ENCODE measurements at places on chromosomes 2 and 18.

GRCh38 chr2:232892221-232892620 lies 22.2 kb downstream of the SNORC start:
- DNase-seq = no peak

DNA sequence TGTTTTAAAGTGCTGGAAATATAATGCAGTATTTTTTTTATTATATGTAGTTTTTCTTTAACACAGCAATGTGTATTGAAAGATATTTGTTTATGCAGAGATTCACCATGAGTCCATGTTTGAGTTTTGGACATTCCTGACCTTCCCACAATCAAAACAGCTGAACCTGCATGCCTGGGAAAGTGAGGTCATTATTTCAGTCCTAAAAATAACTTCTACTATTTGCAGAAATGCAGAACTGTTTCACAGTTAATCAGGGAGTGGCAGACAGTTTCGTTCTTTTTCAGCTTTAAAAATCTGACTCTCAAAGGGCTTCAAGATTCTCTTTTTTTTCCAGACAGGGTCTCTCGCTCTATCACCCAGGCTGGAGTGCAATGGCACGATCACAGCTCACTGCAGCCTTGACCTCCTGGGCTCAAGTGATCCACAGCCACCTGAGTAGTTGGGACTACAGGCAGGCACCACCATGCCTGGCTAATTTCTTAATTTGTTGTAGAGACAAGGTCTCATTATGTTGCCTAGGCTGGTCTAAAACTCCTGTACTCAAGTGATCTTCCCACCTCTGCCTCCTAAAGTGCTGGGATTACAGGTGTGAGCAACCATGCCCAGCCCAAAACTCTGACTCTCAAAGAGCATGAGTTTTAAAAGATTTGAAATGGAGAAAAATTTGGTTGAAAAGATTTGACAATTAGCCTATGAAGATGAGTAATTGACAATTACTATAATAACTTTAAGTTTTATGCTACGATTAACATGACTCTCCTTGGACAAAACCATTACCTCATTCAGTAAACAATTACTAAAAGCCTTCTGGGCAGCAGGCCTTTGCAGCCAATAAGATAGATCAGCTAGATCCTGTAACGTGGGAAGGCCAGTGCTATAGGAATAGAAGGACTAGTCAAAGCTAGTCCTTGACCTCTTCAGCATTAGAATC lies 5.0 kb upstream of the MYL12B start:
- DNase-seq = no peak

DNA sequence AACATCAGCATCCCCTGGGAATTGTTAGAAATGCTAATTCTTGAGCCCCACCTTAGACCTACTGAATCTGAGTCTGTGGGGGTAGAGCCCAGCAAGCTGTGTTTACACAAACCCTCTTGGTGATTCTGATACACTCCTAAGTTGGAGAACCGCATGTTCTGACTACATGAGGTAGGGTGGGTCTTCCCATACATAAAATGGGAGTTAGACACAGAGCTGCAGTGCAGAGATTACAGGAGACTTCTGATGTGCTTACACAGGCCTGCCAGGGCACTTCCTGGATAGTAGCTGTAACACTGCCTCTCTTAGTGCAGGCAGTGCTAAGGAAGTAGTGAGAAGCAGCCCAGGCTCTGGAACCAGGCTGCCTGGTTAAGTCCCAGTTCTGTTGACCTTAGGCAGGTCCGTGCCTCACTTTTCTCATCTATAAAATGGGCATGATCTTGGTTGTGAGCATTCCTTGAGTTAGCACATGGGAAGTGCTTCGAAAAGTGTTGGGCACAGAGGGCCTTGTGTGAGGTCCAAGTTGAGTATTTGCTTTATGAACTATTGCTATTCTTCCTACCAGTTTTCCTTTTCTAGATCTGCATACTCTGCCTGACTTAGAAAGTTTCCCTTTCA lies 67.3 kb downstream of the GLI2 start:
- no peak for DNase-seq

GRCh38 chr18:7177116-7177744 lies 53.7 kb upstream of the LRRC30 start:
- DNase-seq = peak; percentile 68

DNA sequence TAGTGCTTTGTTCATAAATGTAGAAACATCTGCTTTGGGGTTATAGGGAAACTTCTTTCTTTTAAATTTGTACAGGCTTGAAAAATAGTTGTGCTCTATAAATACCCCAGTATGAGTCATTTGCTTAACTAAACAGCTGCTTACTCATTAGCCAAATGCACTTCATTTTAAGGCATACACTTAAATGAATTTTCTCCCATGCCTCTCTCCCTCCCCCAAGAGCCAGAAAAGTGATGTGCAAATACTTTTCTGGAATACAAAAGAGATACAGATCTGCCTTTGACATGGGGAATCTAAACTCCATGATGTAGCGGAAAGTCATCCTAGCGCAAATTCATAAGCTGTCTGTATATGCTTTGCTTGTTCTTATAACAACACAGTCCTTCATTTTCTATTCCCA lies 469.4 kb downstream of the DLGAP1 start:
- DNase-seq = no peak

DNA sequence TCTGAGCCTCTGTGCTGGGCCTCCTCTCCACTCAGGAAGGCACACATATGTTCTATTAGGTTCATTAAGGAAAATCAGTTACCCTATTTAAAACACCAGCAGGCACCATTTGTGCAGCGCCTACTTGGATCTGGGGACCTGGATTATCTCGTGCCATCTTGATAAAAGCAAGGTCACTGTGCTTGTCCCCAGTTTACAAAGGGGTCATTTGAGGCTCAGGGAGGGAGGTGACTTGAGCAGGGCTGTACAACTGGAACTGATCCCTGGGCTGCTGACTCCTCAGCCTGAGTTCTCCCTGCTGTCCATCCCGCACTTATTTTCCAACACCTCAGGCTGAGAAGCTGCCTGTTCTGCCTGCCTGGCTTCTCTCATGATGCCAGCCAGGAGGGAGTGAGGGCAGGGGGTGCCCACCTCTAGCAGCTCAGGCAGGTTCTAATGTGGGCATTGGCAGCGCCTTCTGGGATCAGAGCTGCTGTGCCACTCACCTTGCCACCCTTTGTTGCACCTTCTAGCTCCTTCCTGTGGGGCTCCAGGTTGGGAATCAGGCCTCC lies 120.3 kb downstream of the GLI2 start:
- no peak for DNase-seq

- no peak for DNase-seq
Observed at GRCh38 chr18:79935925-79936324, 15.5 kb downstream of the SLC66A2 start.

GRCh38 chr18:37306432-37306831 lies 259.2 kb downstream of the CELF4 start:
- no peak for DNase-seq

DNA sequence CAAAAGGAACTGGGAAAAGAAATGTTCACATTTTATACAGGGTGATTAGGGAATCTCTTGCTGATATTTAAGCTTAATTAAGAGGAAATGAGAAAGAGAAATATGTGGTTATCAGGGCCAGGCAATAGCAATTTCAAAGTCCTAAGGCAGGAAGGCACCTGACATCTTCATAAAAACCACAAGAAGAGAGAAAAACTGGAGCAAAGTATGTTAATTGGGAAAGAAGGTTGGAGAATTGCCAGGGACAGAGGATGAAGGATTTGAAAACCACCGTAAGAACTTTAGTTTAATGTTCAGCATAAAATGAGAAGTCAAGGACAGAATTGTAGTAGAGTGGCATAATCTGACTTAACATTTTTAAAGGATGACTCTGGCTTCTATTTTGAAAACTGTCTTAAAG lies 691.8 kb upstream of the NRXN1 start:
- DNase-seq = no peak

DNA sequence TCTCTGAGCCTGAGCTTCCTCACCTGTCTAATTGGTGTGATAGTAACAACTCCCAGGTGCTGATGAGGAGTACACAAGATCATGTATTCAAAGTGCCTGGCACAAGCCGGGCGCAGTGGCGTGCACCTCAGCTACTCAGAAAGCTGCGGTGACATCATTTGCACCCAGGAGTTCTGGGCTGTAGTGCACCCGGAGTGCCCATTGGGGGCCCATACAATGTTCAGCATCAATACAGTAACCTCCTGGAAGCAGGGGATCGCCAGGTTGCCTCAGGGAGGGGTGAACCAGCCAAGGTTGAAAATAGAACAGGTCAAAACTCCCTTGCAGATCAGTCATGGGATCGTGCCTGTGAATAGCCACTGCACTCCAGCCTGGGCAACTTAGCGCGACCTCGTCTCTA lies 11.2 kb upstream of the C1QL2 start:
- DNase-seq = no peak

- no peak for DNase-seq
Observed at GRCh38 chr2:68290901-68291300, 28.8 kb downstream of the CNRIP1 start.

DNA sequence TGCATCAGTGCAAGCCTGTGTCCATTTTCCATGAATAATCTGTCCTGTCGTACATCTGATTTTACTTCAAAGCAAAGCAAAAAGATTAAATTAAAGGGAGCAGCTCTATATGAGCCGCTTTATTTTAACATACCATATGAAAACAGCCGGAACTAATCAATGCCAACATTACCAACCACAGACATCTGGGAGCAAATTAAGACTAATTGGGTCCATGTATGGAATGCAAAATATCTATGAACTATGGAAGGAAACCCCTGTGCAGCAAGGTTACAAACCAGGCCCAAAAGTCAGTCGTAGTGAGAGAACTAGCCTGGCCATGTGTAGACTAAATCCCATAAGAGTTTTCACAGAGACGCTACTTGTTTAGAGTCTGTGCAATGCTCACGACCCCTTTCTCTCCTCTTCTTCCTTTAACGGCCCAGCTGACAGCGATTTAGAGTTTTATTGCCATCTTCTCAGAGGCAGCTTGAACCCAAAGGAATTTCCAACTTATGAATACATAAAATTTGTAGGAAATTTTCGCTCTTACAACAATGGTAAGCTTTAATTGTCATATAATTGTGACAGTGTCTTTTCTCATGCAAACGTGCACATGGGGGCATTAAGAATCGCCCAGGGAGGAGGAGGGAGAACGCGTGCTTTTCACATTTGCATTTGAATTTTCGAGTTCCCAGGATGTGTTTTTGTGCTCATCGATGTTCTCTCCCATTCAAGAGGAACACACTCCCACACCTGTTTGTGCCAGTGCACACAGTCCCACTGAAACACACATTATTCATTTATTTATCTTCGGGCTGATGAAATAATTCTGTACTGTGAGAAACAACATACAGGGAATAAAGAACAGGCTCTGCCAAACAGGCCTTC lies 52.9 kb upstream of the RPL31 start:
- DNase-seq = no peak

DNA sequence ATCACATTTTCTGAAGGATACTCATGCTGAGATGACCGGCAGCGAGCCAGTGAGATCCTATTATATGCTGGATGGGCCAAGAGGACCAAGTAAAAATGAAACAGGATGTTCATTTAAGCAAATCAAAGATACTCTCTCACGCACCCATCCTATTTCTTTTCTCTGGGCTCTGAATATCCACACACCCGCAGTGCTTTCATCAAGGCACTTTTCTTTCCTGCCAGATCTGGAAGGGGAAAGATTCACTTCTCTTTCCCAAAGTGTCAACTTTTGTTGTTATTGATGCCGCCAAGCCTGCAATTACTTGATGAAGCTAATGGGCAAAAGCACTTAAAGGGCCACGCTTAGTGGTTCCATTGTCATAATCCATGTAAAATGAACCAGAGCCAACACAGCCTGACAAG lies 191.9 kb upstream of the CHAC2 start:
- DNase-seq = no peak

- no peak for DNase-seq
Observed at GRCh38 chr2:169072163-169072925, 3.0 kb downstream of the DHRS9 start.

GRCh38 chr18:39305766-39306165 lies 1740.2 kb upstream of the CELF4 start:
- no peak for DNase-seq

DNA sequence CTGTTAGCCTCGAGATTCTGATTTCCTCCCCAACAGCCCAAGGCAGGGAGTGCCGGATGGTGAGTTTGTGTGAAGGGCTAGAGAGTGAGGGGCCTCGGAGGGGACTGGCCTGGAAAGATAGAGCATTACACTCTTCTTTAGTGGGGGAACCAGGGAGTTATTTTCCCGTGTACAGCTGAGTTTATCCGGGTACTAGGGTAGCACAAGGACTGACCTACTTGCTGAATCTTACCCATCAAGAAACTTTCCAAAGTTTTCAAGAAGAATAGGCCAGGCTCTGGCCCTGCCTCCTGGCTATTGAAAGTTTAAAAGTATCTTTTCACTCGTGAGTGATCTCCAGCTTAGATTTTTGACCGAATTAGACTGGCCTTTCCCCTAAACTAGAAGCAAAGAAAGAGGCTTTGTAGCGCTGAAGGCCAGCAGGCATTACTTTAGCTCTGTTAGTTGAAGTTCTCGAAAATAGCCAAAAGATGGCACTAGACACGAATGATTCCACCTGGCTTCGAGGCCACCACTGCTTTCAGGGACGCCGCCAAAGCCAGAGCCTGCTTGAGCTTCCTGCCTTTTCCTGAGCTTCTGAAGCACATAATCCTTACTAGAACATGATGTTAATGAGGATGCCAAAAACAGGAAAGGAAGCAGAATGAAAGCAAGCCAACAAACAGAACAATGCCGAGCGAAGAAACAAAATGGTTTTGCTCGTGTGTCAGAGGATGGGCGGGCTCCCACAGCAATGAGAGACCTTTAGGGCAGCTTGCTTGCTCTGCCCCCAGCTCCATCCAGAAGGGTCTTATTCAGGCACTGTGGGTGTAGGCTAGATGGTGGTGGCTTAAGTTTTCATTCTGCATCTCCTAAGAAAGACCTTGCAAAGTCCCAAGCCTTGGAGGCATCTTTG lies 55.8 kb downstream of the TSN start:
- peak; percentile 79 for DNase-seq

DNA sequence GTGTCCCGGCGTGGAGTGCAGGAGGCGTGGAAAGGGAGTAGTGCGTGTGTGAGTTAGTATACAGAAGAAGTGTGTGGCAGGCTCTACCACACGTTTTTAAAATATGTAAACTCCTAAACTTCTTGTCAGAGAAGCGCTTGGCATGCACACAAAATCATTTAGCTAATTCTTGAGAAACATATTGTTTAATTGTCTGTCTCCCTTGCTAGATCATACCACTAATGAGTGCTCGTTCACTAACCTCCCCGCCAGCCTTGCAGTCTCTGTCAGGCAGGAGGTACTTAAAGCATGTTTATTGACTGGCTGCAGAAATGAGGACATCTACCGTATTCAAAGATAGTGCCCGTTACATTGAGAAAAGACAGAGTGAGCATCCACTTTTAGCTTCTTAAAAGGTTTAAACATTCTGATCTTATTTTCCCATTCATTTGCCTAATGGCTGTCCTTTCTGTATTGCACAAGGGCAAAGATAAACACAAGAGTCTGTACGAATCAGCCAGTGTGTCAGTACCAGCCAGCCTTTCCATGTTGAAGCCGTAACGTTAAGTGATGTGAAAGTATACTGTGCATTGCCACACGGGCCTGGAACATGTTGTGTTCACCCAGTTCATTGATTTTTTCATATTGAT lies 41.4 kb downstream of the TRAPPC12 start:
- DNase-seq = no peak

DNA sequence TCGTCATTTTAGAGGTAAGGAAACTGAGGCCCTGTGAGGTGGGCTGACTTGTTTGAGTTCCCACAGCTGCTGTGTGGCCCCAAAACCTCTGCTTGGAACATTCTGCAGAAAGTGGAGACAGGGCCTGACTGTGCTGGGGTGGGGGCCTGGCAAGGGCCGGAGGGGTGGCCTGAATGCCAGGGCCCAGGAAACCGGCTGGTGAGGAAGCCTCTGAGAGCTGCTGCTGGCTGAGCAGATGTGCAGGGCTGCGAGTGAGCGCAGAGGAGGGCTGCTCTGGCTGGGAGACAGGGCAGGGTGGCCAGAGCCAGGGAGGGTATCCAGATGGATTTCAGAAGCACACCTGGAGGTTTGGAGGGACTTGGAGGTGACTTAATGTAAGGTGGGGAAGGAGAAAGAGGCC lies 29.9 kb upstream of the INHBB start:
- no peak for DNase-seq
